ENCODE measurements at places on chromosomes 5 and 9.

DNA sequence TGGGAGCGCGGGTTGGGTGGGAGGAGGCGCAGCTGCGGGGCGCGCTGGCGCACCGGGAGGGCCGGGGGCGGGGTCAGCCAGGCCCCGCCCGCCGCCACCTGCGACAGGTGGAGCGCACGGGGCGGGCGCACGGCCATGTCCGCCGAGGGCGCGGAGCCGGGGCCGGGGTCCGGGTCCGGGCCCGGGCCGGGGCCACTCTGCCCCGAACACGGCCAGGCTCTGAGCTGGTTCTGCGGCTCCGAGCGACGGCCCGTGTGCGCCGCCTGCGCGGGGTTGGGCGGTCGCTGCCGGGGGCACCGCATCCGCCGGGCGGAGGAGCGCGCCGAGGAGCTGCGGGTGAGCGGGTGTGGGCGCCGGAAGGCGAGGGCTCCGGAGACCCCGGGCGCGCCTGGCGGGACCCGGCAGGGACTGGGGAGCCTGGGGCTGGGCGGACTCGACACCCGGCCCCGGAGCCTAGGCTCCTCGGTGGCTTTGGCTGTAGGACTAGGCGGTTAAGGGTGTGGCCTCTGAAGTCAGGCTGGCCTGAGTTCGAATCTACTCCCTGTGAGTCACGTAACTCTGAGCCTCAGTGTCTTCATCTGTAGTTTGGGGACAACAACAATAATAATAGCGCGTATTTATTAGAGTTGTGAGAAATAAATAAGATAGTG is at the start of gene BSPRY:
TSS of gene BSPRY (plus strand) at position 97 of the 650 bp plus-strand sequence. CDS start at position 136, 39 bp downstream.
- H3K4me3 ChIP-seq, result peak within 1 kb of the TSS; percentile 81
- H3K36me3 ChIP-seq, result no peaks in the 10 kb centered on the region
- no peaks in the 10 kb centered on the region for H3K4me1 ChIP-seq
- no peak for DNase-seq
- peaks cover 19% of the 10 kb centered on the region for H3K27me3 ChIP-seq

DNA sequence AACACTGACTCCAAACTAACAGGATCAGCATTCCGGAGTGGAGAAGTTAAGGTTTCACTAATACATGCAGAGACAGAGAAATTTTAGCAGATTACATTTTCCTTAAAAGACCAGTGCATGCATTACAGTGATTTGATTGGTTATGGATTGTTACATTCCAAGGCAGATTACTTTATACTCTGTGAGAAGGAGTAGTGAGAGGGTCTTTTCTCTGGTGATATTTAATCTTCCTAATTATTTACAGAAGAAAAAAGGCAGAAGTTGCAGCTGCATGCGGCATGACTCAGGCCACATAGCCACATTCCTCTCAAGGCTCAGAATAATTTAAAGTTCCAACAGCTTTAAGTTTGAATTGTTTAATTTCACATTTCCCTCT is 53.0 kb upstream of the PDZD2 start:
- no peaks in the 10 kb centered on the region for H3K4me1 ChIP-seq
- no peaks in the 10 kb centered on the region for H3K27me3 ChIP-seq
- no peak overlapping the region for H3K4me3 ChIP-seq
- H3K36me3 ChIP-seq, result no peaks in the 10 kb centered on the region
- no peak overlapping the region for H3K27ac ChIP-seq

- no peaks in the 10 kb centered on the region for H3K4me1 ChIP-seq
- H3K27ac ChIP-seq, result no peak overlapping the region
- H3K36me3 ChIP-seq, result no peaks in the 10 kb centered on the region
- DNase-seq, result no peak
Observed at GRCh38 chr5:77635917-77636640, 2.4 kb downstream of the OTP start.

- no peaks in the 10 kb centered on the region for H3K27me3 ChIP-seq
- H3K4me3 ChIP-seq, result no peak overlapping the region
- H3K4me1 ChIP-seq, result no peaks in the 10 kb centered on the region
- H3K27ac ChIP-seq, result no peak overlapping the region
- no peak for DNase-seq
Observed at GRCh38 chr9:103364753-103365152, 369.6 kb downstream of the CYLC2 start.

DNA sequence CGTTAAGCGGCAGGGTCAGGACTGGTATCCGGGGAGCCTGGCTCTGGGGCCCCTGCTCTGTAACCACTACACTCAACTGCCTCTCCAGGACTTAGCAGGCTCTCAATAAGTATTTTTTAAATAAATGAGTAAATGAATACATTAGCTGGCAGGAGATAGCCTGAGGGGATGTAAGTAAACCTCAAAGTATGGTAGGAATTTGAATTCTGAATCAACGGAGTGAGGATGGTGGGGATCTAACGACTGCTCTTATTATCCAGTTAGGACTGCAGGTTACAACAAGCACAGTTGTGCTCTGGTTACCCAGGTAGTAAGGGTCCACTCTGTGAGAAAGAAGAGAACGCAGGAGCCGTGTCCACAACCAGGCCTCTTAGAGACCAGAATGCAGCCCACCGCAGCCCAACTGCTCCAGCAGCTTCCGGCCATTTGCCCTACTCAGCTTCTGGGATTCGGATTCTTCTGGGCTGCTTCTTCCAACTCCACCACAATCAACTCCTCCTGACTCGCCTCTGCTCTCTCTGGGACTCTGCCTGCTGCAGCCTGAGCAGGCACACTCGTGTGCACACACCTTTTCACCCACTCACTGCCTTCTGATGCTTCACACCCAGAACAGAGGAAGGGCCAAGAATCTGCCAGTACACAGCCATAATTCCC is 52.6 kb downstream of the MED27 start:
- no peak overlapping the region for H3K27ac ChIP-seq
- no peak overlapping the region for H3K4me3 ChIP-seq
- no peaks in the 10 kb centered on the region for H3K36me3 ChIP-seq
- H3K4me1 ChIP-seq, result no peaks in the 10 kb centered on the region

DNA sequence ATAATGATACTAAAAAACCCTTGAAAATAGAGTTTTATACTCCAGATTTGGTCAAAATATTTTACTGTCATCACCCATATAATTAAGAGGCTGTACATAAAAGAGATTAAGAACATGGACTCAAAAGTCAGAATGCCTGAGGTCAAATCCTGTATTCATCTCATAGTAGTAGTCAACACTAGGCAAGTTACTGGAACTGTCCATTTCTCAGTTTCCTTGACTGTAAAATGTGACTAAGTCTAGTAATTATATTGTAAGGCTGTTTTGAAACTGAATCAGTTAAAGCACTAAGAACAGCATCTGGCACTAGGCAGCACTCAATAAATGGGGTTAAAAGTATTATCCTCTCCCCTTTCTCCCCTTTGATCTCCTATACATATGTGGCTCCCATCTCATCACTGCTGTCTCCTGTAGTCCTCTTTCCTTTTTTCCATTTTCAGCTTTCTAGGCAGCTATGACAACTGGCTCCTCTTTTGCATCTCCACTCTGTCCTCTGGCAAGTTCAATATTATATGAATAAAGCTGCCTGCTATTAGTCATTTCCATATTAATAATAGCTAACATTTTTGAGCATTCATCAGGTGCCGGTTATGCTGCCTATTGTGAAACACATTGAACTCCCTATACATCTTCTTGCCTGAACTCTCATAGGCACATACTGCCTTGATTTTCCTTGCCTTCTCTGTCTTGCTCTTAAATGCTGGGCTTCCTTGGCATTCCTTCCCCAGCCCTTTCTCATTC is 185.8 kb upstream of the NREP start:
- DNase-seq, result no peak
- H3K36me3 ChIP-seq, result no peaks in the 10 kb centered on the region
- H3K27me3 ChIP-seq, result no peaks in the 10 kb centered on the region
- H3K4me3 ChIP-seq, result no peak overlapping the region
- no peaks in the 10 kb centered on the region for H3K4me1 ChIP-seq

DNA sequence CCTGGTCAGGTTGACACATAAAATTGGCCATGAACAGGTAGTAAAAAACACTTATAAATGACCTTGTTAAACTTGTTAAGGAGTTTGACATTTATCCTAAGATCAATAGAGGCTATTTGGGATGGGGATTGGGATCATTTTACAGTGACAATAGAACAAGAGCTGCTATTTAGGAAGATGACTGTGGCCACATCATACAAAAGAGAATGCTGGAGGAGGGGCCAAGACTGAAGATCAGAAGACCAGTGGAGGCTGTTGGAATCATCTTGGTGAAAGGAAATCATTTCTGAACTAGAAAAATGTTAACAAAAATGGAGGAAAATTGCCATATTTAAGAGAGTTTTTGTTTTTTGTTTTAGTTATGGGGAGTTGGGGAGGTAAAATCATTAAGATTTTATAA is 304.8 kb upstream of the TLE4 start:
- no peaks in the 10 kb centered on the region for H3K36me3 ChIP-seq
- no peak overlapping the region for H3K4me3 ChIP-seq
- H3K27me3 ChIP-seq, result peaks cover 3% of the 10 kb centered on the region
- H3K4me1 ChIP-seq, result no peaks in the 10 kb centered on the region

DNA sequence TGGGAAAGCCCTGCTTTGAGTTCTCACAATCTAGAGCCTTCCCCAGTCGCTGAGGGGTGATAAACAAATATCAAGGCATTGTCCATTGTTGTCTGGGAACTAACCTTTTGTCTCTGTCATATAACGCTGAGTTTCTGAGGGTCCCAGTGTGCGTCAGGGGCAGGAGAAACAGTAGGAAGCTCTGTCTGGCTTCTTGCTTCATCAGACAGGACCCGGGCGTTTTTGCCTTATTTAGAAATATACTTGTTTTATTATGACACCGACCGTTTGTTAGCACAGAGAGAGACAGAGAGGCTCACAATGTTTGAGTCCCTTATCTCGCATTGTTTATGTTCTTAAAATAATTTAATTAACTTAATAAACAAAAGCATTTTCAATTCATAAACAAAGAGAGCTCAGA is 204.9 kb upstream of the GAS1 start:
- H3K4me1 ChIP-seq, result peaks cover 2% of the 10 kb centered on the region
- H3K4me3 ChIP-seq, result no peak overlapping the region
- no peaks in the 10 kb centered on the region for H3K36me3 ChIP-seq
- H3K27me3 ChIP-seq, result no peaks in the 10 kb centered on the region
- DNase-seq, result no peak

DNA sequence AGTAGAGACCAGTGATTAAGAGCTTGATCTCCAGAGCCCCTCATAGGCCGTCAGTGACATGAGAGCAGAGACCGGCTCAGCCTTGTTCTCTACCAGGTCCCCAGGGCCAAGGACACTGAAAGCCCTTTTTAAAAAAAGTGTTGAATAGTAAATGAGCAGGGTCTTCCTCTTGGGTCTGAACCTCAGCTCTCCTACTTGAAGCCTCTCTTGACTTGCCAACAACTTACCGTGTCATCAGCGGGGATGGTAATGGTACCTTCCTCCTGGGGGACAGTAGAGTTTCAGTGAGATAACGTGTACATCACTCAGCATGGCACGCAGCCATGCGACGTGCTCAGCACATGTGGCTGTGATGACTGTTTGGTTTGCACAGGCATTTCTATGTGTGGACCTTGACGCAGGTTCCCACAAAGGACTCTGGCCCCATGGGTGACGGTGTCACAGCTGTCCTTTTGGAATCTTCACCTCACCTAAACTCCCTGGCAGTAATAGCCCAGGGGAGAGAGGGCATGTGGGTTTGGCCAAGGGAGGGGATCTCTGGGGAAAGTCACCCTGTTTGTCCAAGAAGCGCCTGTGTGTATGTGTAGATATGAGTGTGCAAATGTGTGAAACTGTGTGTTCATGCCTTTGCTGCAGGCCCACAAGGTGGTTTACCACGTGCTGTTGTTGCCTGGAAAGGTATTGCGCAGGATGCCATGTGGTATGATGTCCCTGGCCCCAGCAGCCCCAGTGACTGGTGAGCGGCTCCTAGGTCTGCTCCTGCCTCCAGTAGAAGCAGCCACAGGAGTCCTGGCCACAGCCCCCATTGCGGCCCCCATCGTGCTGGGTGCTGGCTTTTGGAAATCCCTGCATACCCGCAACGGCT is 18.7 kb downstream of the ERGIC1 start:
- H3K27me3 ChIP-seq, result no peaks in the 10 kb centered on the region
- H3K4me3 ChIP-seq, result no peak overlapping the region
- H3K4me1 ChIP-seq, result no peaks in the 10 kb centered on the region
- peak overlapping the region; percentile 79 for H3K27ac ChIP-seq

- no peaks in the 10 kb centered on the region for H3K27me3 ChIP-seq
- H3K4me3 ChIP-seq, result no peak overlapping the region
- no peaks in the 10 kb centered on the region for H3K4me1 ChIP-seq
- no peak for DNase-seq
- H3K36me3 ChIP-seq, result no peaks in the 10 kb centered on the region
- no peak overlapping the region for H3K27ac ChIP-seq
Observed at GRCh38 chr9:76818271-76818670, 54.0 kb downstream of the PCA3 start.

DNA sequence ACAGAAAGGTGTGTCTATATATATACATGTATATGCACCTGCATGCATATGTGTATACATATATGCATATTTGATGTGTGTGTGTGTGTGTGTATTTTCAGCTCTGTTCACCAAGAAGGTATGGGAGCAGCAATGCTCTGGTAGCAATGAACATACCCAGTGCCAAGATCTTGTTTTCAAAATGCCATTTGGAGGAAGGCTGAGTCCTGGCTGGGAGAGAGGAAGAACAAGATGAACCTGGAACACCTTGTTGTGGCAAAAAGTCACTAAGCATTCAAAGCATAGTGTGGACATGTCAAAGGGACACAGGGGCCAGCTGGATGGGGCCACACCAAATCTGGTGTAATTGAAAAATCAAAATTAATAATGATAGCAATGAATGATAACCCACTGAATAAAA is 31.8 kb upstream of the NEK6 start:
- DNase-seq, result no peak
- H3K27me3 ChIP-seq, result no peaks in the 10 kb centered on the region
- H3K4me1 ChIP-seq, result no peaks in the 10 kb centered on the region
- H3K27ac ChIP-seq, result no peak overlapping the region

DNA sequence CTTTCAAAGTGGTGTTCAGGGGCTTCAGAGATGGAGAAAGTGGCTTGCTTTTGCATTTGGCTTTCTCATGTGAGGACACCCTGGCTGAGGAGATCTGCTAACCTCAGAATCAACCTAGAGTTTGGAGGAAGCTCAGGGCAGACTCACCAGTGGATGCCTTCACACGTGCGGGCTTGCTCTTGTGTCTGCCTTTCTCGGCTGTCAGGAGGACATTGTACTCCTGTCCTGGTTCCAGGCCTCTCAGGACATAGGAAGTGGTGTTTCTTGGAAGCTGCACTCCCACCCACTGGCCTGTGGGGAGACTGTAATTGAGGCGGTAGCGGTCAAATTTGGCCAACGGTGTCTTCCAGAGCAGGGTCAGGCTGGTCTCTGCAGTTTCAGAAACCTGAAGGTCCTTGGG is 44.5 kb downstream of the TNC start:
- no peaks in the 10 kb centered on the region for H3K36me3 ChIP-seq
- no peaks in the 10 kb centered on the region for H3K4me1 ChIP-seq
- H3K27ac ChIP-seq, result no peak overlapping the region
- H3K4me3 ChIP-seq, result no peak overlapping the region
- no peaks in the 10 kb centered on the region for H3K27me3 ChIP-seq
- DNase-seq, result no peak

GRCh38 chr5:23703940-23704855 is 196.8 kb downstream of the PRDM9 start:
- H3K4me3 ChIP-seq, result no peak overlapping the region
- H3K4me1 ChIP-seq, result no peaks in the 10 kb centered on the region
- no peak overlapping the region for H3K27ac ChIP-seq
- no peaks in the 10 kb centered on the region for H3K27me3 ChIP-seq
- no peak for DNase-seq
